ENCODE measurements at places on chromosomes 11 and 22.
A peak's percentile ranks its signal among the peaks of the same experiment; 100 is the strongest.

- no peak for DNase-seq
Observed at GRCh38 chr22:29946220-29946619, 63.2 kb downstream of the MTMR3 start.

DNA sequence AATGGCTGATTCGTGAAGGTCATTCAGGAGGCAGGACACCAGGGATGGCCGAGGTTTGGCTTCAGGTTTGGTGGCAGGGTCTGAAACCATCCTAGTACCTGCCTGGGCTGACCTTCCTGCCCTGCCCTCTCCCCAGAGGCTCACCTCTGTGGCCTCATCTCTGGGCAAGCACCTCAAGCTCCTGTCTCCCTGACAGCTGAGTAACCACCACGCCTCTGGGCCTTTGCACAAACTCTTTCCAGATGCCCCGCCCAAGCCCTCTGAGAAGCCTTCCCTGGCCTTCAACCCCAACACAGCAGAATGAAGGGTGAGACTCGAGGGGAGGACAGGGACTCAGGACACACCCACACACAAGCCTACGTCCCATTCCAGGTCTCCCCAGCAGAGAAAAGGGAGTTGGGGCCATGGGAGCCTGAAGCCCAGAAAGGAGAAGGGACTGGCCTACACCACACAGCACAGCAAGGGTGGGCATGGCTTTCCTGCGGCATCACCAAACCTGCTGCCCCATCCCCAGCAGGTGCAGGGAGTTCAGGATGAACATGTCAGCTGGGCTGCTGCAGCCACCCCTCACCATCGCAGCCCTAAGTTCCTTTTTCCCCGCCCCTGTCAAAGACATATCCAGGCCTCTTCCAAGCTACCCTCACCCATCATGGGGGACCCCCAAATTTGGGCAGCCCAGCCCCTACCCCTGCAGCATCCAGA, 2.4 kb downstream of the SHISA8 start:
- no peak for DNase-seq

DNA sequence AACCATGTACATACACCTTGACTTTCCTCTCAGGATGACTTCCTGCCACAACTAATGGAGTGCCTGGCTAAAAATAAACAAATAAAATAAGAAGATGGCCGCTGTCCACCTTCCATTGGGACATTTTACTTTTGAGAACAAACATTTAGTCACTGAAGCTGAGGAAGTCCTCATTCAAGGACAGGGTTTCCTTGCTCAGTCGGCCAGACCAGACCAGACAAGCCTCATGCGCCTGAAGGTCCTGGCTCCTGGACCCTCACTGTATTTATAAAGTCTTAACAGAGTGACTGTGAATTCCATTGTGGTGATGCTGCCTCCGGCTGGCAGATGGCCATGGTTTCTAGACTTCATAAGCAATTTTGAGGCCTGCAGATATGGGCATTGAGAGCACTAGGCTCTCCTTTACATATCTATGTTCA, 114.5 kb downstream of the MAML2 start:
- no peak for DNase-seq

DNA sequence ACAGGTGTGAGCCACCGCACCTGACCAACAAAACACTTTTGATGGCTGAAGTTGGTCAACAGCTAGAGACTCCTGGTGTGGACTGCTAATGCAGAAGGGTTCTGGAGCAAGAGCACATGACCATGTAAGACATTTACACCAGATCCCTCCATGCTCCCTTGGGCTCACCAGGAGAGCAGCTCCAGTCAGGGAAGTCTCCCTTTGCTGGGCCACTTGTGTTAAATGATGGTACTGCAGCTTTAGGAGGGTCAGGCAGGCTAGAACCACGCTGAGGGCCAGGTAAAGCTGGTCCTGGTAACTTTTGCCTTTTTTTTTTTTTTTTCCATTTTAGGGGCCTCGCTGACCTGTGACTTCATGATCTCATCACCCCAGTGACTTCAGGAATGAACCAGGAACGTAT, 146.4 kb downstream of the FBXO7 start:
- DNase-seq: no peak

DNA sequence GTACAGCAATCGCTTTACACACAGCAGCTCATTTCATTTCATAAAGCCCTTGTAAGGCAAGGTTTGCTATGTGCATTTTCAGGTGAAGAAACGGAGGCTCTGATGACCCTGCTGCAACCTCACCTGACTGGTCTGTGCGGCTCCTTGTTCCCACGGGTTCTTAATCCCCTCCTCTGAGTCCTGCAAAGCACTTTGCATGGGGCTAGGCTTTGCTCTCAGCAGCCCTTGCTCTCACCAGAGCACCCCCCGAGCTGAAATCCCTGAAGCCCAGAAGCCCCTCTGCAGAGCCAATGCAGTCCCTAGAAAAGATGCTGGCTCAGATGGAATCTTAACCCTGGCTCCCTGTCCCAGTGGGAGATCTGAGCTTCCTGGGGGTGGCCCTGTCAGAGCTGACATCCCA, 11.0 kb upstream of the APOL6 start:
- no peak for DNase-seq

GRCh38 chr11:132062031-132062430, 691.6 kb downstream of the NTM start:
- DNase-seq: no peak

- no peak for DNase-seq
Observed at GRCh38 chr22:33332538-33332937, 274.4 kb upstream of the SYN3 start.

- peak; percentile 59 for DNase-seq
Observed at GRCh38 chr11:33015621-33016551, at the start of gene DEPDC7. Gene DEPDC7 (plus strand): TSS chr11:33015878. CDS start chr11:33015956, 78 bp downstream.

DNA sequence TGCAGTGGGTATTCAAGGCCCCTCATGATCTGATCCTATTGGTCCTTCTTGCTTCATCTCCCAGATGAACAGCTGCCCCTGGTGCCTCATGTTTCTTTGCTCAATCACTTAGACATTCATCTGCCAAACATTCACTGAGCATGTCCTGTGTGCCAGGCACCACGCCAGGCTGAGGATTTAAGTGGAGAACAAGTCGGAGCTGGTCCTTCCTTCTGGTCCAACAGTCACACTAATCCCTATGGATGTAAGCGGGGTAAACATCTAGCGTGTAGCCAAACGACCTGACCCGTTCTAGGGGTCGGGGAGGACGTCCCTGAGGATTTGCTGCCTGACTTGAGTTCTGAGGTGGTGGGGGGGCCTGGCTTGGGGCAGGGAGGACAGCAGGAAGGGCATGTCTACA, 21.9 kb downstream of the ZMAT5 start:
- DNase-seq: no peak

GRCh38 chr11:69653406-69653960, 12.5 kb downstream of the CCND1 start:
- no peak for DNase-seq

DNA sequence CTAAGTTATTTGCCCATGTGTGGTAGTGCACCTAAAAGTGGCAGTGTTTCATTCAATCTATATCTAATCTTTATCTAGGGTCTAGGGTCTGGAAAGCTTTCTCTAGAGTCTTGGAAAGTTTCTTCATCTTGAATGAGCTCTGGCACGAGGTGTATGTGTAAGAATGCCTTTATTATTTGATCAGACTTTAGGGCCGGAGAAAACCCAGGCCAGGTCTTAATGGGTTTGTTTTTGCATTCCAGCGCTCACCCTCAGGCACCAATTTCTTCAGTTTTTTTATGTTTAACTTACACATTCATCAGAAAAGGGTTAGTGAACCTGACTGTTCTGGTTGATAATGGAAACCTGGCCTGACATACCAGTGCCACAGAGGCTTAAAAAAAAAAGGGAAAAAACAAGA, 68.3 kb upstream of the SLN start:
- DNase-seq: no peak

DNA sequence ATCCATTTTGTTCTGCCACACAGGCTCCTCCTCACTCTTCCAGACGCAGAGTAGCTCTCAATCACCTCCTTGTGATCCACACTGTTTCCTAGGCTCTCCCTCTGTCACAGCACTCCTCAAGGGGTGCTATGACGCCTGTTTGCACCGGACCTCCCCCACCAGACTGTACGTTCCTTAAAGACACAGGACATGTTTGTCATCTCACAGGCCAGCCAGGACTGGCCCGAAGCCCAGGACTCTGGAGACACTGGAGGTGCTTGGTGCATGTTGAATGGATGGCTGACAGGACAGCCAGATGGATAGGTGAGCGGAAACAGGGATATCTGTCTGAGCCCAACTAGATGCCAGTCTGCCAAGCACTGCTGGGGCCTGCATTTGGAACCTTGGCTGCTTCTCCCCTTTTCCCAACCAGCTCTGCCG, 13.6 kb downstream of the PLA2G6 start:
- DNase-seq: no peak

- no peak for DNase-seq
Observed at GRCh38 chr11:67252831-67253239, 13.4 kb upstream of the GRK2 start.

- no peak for DNase-seq
Observed at GRCh38 chr11:63490551-63491239, at the start of gene PLAAT5. Gene PLAAT5 (minus strand): TSS chr11:63491167. CDS start chr11:63491034, 133 bp downstream.

GRCh38 chr11:109416601-109417000, 5.4 kb upstream of the C11orf87 start:
- no peak for DNase-seq

DNA sequence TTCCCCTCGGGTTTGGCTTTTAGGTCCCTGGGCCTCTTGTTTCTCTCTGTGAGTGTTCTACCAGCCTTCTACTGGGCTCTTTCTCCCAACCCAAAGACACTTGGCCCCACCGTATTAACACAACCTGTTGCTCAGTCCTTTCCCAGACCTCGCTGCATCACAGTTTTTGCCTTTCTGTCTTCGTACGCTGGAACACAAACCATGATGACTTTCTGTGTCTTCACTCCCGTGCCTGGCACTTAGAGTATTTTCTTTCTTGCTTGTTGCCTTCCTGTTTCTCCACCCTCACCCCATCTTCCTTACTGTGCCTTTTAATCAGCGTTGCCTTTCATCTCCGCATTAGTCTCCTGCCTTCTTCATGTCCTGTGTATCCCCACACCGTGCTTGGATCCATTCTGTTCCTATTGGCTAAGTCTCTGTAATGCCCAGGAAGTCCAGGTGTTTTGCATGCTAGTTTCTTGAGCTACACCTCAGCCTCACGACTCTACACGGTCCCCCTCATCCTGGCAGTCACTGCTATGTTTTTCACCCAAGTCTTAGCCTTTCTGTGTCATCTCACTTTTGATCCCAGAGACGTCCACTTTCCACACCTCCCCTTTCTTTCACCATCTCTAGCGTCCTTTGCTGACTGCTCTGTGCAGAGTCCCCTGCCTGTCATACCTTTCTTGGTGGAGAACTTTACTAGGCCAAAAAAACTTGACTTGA, 1.6 kb downstream of the MARK2 start:
- no peak for DNase-seq

DNA sequence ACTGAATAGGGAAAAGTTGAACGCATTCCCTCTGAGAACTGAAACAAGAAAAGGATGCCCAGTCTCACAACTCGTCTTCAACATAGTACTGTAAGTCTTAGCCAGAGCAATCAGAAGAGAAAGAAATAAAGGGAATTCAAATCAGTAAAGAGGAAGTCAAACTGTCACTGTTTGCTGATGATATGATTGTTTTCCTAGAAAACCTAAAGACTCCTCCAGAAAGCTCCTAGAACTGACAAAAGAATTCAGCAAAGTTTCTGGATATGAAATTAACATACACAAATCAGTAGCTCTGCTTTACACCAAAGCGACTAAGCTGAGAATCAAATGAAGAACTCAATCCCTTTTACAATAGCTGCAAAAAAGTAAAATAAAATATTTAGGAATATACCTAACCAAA, 471.2 kb upstream of the CNTN5 start:
- DNase-seq: no peak

DNA sequence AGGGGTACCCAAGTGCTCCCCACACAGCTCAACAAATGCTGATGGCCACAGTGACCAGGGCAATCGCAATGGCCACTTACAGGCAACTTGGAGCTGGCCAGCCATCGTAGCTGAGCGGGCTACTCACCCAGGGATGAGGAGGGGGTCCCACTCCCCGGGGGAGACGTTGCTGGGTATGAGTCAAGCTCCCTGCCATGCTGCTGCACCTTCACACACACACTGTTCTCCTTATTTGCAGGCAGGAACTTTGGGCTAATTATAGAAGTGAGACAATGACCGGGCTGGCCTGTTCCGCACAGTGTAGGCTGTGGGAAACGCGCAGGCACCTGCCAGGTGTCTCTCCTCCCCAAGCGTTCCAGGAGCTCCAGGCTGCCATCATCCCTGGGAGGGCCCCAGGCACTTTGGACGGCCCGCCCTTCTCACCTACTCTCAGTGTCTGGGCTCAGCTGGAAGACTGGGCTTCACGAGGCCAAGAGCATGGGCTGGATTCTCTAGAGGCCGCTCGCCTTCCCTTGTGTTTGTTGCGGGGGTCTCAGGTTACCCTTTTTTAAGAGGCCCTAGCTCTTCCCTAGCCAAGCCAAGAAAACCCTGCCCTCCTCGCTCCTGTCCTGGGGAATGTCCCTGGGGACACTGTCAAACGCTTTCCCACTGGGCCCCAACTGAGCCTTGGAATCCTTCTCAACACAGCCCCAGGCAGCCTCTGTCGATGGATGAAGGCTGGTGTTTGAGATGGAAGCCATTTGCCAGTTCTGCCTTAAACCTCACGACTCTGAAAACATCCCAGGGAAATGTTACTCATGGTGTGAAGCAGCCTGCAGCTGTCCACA, 73.0 kb downstream of the RTL6 start:
- no peak for DNase-seq
